Hematopoietic multipotent progenitor cell treated with erythropoietin and hydrocortisone succinate and interleukin-3 and kit ligand, for 17 days (in vitro differentiated cells): ENCODE measurements at places on chromosomes 2 and 18.

DNA sequence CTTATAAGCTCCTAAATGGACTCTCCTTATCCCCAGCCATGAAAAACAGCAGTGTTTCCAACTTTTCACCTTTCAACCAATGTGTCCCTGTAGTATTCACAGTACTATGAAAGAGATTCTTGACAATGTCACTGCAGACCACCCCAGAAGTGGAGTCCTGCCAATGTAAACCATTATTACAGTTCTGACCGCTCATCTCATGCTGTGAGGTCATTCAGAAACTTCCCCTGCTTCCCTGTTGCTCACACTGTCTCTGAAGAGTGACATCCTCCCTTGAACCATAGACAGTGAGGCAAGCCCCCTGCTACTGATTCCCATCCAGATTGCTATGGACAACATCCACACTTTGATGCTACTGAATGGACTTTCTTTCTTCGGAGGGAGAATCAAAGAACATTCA, 1523.7 kb upstream of the ACVR2A start:
- no peak for DNase-seq

- no peak for DNase-seq
Measured at GRCh38 chr2:200081236-200081635, 125.9 kb downstream of the MAIP1 start.

DNA sequence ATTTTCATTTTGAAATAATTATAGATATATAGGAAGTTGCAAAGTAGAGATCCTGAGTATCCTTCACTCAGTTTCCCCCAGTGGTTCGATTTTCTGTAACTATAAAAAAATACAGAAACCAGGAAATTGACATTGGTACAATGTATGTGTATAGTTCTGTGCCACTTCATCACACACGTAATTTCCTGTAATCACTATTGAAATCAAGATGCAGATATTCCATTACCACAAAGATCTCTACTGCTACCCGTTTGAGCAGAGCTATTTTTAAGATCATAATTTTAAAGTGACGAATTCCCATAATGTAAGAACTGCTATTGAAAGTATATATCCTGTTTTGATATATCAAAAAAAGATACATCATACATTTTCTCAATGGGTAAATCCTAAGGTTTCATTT, 142.3 kb downstream of the BABAM2 start:
- no peak for DNase-seq

- DNase-seq: no peak
Measured at GRCh38 chr2:68278169-68278568, 25.8 kb upstream of the PPP3R1 start.

- DNase-seq: no peak
Measured at GRCh38 chr2:153235516-153235915, 243.0 kb downstream of the RPRM start.

GRCh38 chr2:25491003-25491696, 149.4 kb upstream of the DNMT3A start:
- no peak for DNase-seq

DNA sequence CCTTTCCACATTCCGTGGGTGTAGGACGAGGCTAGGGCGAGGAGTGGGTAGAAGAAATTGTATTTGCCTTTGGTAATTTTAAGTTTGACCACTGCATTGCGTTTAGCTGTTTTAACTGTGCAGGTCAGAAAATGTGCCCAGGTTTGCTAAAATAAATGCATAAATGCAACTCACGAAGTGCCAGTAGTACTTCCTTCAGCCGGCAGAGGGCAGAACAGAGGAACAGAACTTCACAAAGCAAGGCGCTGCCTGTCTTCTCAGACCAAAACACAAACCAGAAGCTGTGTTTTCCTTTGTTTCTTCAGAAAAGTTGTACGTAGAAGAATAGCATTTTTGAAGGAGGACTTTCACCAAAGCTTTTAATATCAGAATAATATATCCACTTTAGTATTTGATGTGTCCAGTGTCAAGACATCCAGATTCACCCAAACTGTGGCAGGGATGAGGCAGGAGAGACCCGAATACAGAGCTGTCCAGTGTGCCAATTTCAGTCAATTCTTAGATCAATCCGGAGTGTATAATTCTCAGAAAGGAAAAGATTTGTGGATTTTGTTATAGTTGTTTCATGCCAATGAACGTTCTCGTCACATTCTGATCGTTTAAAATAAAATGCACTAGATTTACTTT, 348.6 kb downstream of the DLGAP1 start:
- DNase-seq: peak; percentile 33

- DNase-seq: no peak
Measured at GRCh38 chr2:76861708-76862107, 660.5 kb downstream of the LRRTM4 start.

GRCh38 chr2:144832048-144832447, 312.1 kb upstream of the ZEB2 start:
- no peak for DNase-seq

DNA sequence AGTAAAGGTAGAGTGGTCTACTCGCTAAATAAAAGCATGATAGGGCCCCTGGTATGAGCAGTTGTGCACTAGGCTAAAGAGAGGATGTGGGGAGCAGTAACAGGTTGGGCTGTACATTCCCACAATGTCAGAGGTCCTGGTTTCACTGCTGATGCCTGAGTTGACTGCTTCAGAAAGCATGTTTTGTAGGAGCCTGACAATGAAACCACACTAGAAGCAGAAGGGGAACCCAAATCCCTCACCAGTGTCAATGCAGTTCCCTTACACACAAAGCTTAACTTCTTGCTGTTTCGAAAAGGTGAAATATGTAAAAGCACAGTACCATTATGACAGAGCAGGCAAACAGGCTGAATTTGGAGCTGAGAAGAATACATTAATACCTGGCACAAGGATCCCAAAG, 291.7 kb upstream of the KYNU start:
- DNase-seq: no peak

GRCh38 chr2:36696533-36696932, at the start of gene VIT:
TSS of gene VIT (plus strand) at chr2:36696707. CDS start at chr2:36716371, 19,664 bp downstream.
- DNase-seq: no peak

DNA sequence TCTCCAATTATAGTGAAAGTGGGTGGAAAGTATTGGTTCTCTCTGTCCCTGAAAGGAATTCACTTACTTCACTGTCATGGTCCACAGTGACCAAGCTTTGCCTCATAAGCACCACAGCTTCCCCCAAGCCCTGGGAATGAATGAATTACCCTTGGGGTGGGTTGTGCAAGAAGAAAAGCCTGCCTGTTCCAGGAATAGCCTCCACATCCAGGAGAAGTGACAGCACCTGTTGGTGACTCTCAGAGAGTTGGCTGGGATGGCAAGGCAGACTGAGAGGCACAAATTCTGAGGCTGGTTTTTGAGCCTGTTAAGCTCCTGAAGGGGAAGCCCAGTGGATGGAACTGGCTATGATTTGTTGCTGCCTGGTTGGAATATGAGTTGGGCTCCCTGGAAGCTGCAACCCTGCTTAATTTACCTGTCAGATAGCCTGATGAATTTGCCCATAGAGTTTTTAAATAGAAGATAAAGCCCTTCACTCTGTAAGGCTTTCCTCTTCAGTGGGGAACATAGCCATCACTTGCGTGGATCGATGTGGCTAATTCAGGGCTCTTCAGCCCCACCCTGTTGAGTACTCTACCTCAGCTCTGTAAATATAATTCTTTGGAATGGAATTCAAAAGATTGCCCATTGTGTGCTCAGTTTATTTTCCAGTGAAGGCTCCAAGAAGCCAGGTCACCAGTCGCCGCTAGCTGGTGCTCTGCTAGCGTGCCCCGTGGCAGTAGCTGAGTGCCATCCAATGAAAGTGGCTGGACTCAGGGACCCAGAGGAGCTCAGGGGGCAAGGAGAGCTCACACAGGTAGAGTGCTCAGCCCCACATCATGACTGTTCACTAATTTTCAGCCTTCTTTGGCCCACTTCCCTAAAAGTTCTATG, 479.3 kb downstream of the IRS1 start:
- no peak for DNase-seq

GRCh38 chr2:209973328-209973727, 29.1 kb upstream of the RPE start:
- DNase-seq: no peak

- DNase-seq: no peak
Measured at GRCh38 chr2:164843346-164843911, 1.8 kb upstream of the COBLL1 start.
